ENCODE measurements at places on chromosomes 16 and 17.

DNA sequence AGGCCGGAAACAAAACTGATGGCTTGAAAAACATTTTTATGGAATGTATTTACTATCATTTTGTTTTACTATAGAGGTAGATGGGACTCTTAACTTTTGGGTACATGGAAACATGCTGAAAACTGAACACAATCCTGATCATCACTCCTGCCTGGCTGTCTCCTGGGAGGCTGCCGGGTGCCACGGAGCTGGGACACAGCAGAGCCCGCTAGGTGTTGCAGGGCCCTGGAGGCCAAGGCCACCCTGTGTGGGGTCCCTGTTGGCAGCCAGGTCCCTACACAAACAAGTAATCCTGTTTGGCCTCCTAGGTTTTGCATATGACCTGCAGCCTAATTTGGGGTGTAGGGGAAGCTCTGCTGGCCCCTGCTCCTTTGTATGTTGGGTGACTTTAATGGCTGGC, 17.5 kb downstream of the PLD6 start:
- H3K4me3 ChIP-seq, result no peak overlapping the region
- H3K27me3 ChIP-seq, result no peaks in the 10 kb centered on the region
- H3K36me3 ChIP-seq, result peaks cover 55% of the 10 kb centered on the region
- H3K27ac ChIP-seq, result no peak overlapping the region
- no peak for DNase-seq

- peaks cover 30% of the 10 kb centered on the region for H3K4me1 ChIP-seq
- H3K27ac ChIP-seq, result peak overlapping the region; percentile 87
- H3K36me3 ChIP-seq, result no peaks in the 10 kb centered on the region
Observed at GRCh38 chr16:4537376-4538343, 913 bp downstream of the CDIP1 start.

DNA sequence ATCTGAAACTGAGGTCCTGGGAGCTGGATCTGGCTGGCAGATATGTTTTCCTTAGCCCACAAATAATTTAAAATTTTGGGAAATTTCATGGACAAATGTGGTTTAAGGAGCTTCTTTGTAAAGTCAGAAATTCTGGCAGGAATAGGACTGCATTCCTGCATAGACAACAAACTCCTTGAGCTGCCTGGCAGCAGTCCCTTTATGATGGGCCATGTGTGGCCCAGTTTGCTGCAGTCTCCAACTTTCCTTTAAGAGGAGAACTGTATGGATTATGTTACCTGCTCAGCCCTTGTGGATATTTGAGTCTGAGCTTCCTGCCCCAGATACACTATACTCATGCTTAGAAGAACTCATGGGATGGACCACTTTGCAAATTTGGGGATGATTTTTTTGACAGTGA, 48.5 kb upstream of the HS3ST2 start:
- H3K27ac ChIP-seq, result no peak overlapping the region
- H3K36me3 ChIP-seq, result no peaks in the 10 kb centered on the region
- no peak for DNase-seq
- peaks cover 3% of the 10 kb centered on the region for H3K27me3 ChIP-seq
- H3K4me1 ChIP-seq, result no peaks in the 10 kb centered on the region
- H3K4me3 ChIP-seq, result no peak overlapping the region

DNA sequence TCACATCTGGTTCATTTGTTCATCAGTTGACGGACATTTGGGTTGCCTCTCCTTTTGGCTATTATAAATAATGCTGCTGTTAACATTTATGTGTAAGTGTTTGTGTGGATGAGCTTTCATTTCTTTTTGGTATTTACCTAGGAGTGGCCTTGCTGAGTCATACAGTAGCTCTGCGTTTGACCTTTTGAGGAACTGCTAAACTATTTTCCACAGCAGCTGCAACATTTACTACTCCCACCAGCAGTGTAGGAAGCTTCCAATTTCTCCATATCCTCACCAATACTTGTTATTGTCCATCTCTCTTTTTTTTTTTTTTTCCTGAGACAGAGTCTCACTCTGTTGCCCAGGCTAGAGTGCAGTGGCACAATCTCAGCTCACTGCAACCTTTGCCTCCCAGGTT, 20.7 kb upstream of the PLCG2 start:
- DNase-seq, result no peak
- no peaks in the 10 kb centered on the region for H3K4me1 ChIP-seq
- peaks cover 2% of the 10 kb centered on the region for H3K27me3 ChIP-seq
- H3K27ac ChIP-seq, result no peak overlapping the region

- peak; percentile 46 for DNase-seq
- H3K27me3 ChIP-seq, result peaks cover 5% of the 10 kb centered on the region
- no peak within 1 kb of the TSS for H3K27ac ChIP-seq
- H3K36me3 ChIP-seq, result no peaks in the 10 kb centered on the region
- peaks cover 10% of the 10 kb centered on the region for H3K4me1 ChIP-seq
Observed at GRCh38 chr17:1179818-1180742, at the start of gene ABR. TSS of gene ABR (minus strand) at chr17:1179981. CDS start at chr17:1179727, 254 bp downstream.

GRCh38 chr16:12340151-12340733, 363.7 kb downstream of the SNX29 start:
- H3K4me3 ChIP-seq, result no peak overlapping the region
- H3K27me3 ChIP-seq, result no peaks in the 10 kb centered on the region
- H3K4me1 ChIP-seq, result no peaks in the 10 kb centered on the region
- no peaks in the 10 kb centered on the region for H3K36me3 ChIP-seq
- DNase-seq, result peak; percentile 46

DNA sequence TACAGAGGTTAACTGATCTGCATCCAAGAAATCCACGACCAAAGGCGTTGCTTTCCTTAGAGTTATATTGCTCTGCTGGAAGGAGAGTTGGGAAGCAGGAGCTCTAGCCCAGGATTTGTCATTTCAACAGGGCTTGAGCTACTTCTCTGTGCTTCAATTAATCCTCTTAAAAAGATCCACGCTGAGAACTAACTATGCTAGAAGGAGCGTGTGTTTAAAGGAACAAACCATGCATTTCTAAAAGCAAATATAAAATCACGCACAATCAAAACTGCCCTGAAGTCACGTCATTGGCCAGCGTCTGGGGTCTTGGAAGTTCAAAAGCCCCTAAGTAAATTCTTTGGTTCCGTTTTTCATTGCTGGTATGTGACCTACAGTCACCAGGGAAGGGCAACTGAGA, 1.1 kb downstream of the ARL6IP1 start:
- peaks cover 65% of the 10 kb centered on the region for H3K4me1 ChIP-seq
- no peak for DNase-seq

- peaks cover 40% of the 10 kb centered on the region for H3K36me3 ChIP-seq
- no peaks in the 10 kb centered on the region for H3K27me3 ChIP-seq
- DNase-seq, result no peak
- no peaks in the 10 kb centered on the region for H3K4me1 ChIP-seq
- H3K27ac ChIP-seq, result no peak overlapping the region
- H3K4me3 ChIP-seq, result no peak overlapping the region
Observed at GRCh38 chr17:44053125-44053872, 13.2 kb downstream of the LSM12 start.

DNA sequence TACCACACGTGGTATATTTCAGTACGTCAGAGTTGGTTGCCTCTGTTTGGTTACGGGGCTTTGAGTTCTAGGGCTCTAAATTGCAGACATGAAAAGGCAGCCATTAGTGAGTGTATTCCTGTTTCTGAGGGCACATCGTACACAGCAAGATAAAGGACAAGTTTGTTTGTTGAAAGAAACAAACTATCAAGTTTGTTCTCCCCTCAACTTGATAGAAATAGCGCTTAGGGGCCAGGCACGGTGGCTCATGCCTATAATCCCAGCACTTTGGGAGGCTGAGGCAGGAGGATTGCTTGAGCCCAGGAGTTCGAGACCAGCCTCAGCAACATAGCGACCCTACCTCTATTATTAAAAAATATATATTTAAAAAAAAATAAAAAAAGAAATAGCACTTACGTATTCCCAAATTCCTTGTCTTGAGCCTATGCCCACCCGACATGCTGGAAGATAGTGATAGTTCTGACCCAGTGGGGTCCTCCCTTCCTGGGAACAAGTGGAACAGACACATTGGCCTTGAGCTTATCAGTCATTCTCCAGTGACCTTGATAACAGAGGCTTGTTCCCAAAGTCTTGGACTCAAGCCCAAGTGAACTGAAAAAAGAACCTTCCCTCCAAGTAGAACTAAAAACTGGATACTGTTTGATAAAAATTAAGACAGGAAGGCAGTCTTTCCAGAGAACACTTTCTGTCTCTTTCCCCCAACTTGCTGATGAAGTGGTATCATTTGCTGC, 139.9 kb upstream of the CACNG3 start:
- H3K36me3 ChIP-seq, result peaks cover 34% of the 10 kb centered on the region
- no peaks in the 10 kb centered on the region for H3K27me3 ChIP-seq
- H3K4me3 ChIP-seq, result no peak overlapping the region
- DNase-seq, result no peak
- no peak overlapping the region for H3K27ac ChIP-seq

- H3K4me3 ChIP-seq, result no peak overlapping the region
- peaks cover 18% of the 10 kb centered on the region for H3K4me1 ChIP-seq
- H3K27me3 ChIP-seq, result no peaks in the 10 kb centered on the region
- no peak overlapping the region for H3K27ac ChIP-seq
Observed at GRCh38 chr16:57981636-57982035, 10.7 kb upstream of the CNGB1 start.

- H3K36me3 ChIP-seq, result peaks cover 45% of the 10 kb centered on the region
- H3K4me1 ChIP-seq, result peaks cover 17% of the 10 kb centered on the region
- no peak overlapping the region for H3K4me3 ChIP-seq
- no peaks in the 10 kb centered on the region for H3K27me3 ChIP-seq
- DNase-seq, result no peak
Observed at GRCh38 chr17:5511401-5512225, 25.2 kb downstream of the MIS12 start.

GRCh38 chr16:88995746-88996535, 18.9 kb upstream of the CBFA2T3 start:
- H3K36me3 ChIP-seq, result no peaks in the 10 kb centered on the region
- no peak overlapping the region for H3K27ac ChIP-seq
- no peak for DNase-seq
- H3K4me3 ChIP-seq, result no peak overlapping the region

- H3K27me3 ChIP-seq, result no peaks in the 10 kb centered on the region
- no peaks in the 10 kb centered on the region for H3K36me3 ChIP-seq
- H3K27ac ChIP-seq, result no peak overlapping the region
Observed at GRCh38 chr17:60563743-60564142, 36.2 kb upstream of the PPM1D start.

GRCh38 chr17:7060165-7060891, 16.4 kb upstream of the SLC16A11 start:
- no peaks in the 10 kb centered on the region for H3K27me3 ChIP-seq
- H3K27ac ChIP-seq, result no peak overlapping the region
- no peaks in the 10 kb centered on the region for H3K4me1 ChIP-seq
- no peaks in the 10 kb centered on the region for H3K36me3 ChIP-seq

GRCh38 chr16:84382396-84382795, 14.1 kb downstream of the ATP2C2 start:
- H3K36me3 ChIP-seq, result no peaks in the 10 kb centered on the region
- no peak for DNase-seq
- no peaks in the 10 kb centered on the region for H3K4me1 ChIP-seq
- no peak overlapping the region for H3K4me3 ChIP-seq

DNA sequence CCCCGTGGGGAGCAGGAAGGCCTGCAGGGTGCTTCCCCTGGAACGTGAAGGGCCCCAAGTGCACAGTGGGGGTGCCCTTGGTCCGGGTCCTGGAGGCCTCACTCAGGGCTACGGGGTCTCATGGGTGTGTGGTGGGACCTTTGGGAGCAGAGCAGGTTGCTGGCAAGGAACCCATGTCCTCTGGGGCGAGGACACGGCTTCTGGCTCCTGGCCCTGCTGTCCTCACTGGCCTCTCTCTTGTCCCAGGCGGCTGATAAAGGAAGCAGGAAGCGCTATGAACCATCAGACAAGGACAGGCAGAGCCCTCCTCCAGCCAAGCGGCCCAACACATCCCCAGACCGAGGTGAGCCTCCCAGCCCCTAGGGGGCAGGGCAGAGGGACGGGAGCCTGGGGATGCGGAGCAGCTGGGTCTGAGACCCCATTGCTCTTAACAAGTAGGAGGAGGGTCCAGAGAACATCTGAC, 9.8 kb upstream of the IL17C start:
- H3K27ac ChIP-seq, result no peak overlapping the region
- H3K36me3 ChIP-seq, result peaks cover 64% of the 10 kb centered on the region

DNA sequence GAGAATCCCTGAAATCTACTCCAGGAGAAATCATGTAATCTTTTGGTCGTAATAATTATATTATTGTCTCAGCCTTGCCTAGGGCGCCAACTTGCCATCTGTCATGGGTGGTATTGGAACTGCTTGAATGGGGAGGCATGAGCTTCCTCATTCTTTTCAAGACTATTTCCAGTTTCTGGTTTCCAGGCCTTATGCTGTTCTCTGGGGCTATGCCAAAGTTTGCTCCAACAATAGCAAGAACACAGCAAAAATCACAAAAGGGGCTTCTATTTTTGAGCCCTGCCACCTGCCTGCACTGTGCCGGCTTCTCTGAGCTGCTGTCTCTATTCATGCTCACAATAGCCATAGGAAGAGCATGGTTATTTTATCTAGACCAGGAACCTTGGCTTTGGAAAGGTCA, 111.7 kb downstream of the SPECC1 start:
- peaks cover 1% of the 10 kb centered on the region for H3K27me3 ChIP-seq
- no peak for DNase-seq
- no peak overlapping the region for H3K27ac ChIP-seq

GRCh38 chr17:72974605-72975232, 117.8 kb downstream of the SLC39A11 start:
- no peak overlapping the region for H3K4me3 ChIP-seq
- no peaks in the 10 kb centered on the region for H3K4me1 ChIP-seq
- no peaks in the 10 kb centered on the region for H3K36me3 ChIP-seq

- DNase-seq, result no peak
- H3K27me3 ChIP-seq, result peaks cover 2% of the 10 kb centered on the region
- no peaks in the 10 kb centered on the region for H3K4me1 ChIP-seq
- no peak overlapping the region for H3K27ac ChIP-seq
- no peaks in the 10 kb centered on the region for H3K36me3 ChIP-seq
Observed at GRCh38 chr17:33901085-33901484, 354.0 kb upstream of the CCL2 start.

- no peak overlapping the region for H3K27ac ChIP-seq
- no peak for DNase-seq
- H3K27me3 ChIP-seq, result peaks cover 7% of the 10 kb centered on the region
Observed at GRCh38 chr16:22627043-22627442, 116.4 kb downstream of the NPIPB5 start.

GRCh38 chr16:2428051-2428783, 1.0 kb upstream of the CCNF start:
- H3K4me3 ChIP-seq, result no peak overlapping the region
- peaks cover 6% of the 10 kb centered on the region for H3K36me3 ChIP-seq
- DNase-seq, result no peak
- H3K27ac ChIP-seq, result peak overlapping the region; percentile 38
- no peaks in the 10 kb centered on the region for H3K27me3 ChIP-seq
- H3K4me1 ChIP-seq, result peaks cover 22% of the 10 kb centered on the region

- no peaks in the 10 kb centered on the region for H3K27me3 ChIP-seq
- no peak overlapping the region for H3K27ac ChIP-seq
- H3K36me3 ChIP-seq, result no peaks in the 10 kb centered on the region
- DNase-seq, result no peak
- peaks cover 2% of the 10 kb centered on the region for H3K4me1 ChIP-seq
Observed at GRCh38 chr17:32870969-32871368, 6.0 kb downstream of the MYO1D start.

DNA sequence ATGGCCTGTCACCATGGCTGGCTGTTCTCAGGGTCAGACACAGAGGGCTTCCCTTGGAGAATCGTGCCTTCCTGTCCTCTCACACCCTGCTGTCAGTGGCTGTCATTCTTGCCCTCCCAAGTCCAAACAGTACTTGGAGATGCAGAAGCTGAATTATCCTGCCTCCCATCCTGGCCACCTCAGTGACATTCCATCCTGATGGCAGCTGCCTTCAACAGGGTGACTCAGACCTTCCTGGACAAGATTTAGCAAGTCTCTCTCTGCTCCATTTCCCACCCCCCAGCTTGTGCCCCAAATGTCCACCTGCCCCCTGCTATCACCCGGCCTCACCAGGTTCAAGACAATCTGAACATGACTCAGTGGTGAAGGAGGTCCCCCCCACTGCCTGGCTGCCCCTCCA, 4.8 kb upstream of the KRT36 start:
- H3K36me3 ChIP-seq, result no peaks in the 10 kb centered on the region
- no peak overlapping the region for H3K4me3 ChIP-seq
- no peaks in the 10 kb centered on the region for H3K27me3 ChIP-seq
- no peak overlapping the region for H3K27ac ChIP-seq
- DNase-seq, result no peak

Measured in CD4-positive, CD25-positive, alpha-beta regulatory T cell (primary cell).